ENCODE measurements at places on chromosomes 3 and 15.

DNA sequence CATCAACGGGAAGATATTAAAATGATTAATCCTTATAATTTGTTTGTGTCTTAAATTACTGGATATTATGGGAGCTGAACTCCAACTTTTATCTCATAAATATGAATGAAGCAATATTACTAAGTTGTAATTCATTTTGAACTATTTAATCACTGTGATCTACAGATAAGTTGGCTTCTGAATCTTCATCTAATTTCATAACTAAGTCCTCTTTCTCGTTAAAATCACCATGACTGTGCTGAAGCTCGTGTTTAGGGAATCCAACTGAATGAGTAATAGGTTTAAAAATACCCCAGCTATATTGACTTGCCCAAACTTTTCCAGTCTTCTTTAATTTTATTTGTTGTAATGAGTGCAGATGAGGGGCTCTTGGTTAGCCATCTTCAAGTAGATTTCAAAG is 14.1 kb downstream of the MDFIC2 start:
- DNase-seq = no peak

GRCh38 chr3:51139616-51140015 is 245.5 kb upstream of the MANF start:
- no peak for DNase-seq

DNA sequence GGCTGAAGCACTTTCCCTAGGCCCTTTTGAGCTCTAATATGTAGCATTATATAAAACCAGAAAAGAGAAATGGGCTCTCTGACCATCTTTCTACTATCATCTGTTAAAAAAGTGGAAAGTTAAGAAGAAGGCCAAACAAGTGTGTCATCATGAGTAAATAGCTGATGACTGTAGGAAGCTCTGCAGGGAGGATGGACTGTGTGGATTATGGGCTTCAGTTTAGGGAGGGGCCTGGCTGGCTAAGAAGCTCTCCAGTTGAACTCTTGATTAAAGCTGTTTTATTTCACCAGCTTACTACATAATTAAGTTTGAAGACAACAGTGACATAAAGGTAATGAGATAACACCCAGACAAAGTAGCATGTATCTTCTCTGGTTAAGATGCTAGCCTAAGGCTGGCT is 30.6 kb downstream of the INTS14 start:
- no peak for DNase-seq

GRCh38 chr3:46114323-46114988 is 87.2 kb upstream of the XCR1 start:
- DNase-seq = no peak

DNA sequence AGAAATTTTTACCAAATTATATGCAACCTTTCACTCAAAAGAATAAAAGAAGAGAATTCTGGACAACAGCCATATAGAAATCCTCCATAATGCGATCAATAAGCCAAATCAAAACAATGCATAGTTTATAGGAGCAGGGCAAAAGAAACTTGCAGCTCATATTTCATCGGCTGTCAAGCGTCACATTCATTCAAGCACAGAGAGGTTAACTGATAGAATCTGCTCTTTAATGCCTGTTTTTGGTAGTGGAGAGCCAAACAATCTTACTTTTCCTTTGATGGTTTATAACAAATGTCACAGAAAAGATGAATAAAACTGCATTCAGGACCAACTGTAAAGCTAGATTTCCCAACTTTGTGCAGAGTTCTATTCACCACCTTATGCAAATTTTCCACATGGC is 35.4 kb downstream of the PRTG start:
- no peak for DNase-seq

DNA sequence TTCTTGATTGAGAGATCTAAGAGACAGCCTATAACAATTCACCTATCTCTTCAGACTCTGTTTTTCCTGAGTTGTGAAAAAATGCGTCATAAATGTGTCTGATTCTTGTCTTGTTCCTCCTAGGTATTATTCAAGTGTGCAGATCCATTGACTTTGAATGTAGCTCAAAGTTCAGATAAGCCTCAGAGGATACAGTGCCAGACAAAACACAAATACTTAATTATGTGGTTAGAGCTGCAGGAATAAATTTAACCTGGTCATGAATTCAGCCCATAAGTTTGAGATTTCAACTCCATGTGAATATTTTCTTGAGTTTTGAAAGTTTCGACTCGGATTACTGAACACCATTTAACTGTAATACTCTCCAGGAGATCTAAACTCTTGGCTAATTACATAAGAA is 174.0 kb downstream of the ECT2 start:
- DNase-seq = no peak

- no peak for DNase-seq
These were observed 71.2 kb downstream of the ITGA11 start for GRCh38 chr15:68360721-68361120.

- DNase-seq = no peak
These were observed 316.6 kb downstream of the RBMS3 start for GRCh38 chr3:29597376-29598008.

DNA sequence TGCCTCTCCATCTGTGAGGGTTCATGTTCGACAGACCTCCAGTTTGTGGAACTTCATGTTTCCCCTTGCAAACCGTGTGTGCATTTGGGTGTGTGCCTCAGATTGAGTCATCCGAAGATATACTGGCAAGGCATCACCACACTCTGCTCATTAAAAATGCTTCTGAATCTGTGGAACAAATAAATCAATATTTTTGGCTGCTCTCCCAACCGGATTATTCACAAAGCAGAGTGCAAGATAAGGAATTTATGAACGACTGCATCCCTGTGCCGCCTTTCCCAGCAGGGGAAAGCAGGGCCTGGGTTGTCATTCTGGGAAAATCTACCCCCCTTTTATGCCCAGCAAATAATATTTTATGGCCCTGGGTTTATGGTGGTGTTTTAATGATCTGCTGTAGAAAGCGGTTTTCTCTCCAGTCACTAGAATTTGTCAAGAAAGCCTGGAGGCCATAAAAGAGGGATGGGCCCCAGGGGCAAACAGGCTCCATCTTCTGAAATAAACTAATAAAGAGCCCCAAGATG is 4.2 kb upstream of the WNT5A start:
- DNase-seq = no peak

GRCh38 chr3:89314454-89315098 is 207.2 kb downstream of the EPHA3 start:
- DNase-seq = no peak

- DNase-seq = no peak
These were observed 5.5 kb downstream of the BMF start for GRCh38 chr15:40102897-40103858.

GRCh38 chr3:113695786-113696645 is at the start of gene USF3:
TSS of gene USF3 (minus strand) at chr3:113696642. CDS start at chr3:113674878, 21,764 bp downstream.
- DNase-seq = peak; percentile 85

GRCh38 chr3:186414735-186415419 is 52.8 kb upstream of the DGKG start:
- no peak for DNase-seq

DNA sequence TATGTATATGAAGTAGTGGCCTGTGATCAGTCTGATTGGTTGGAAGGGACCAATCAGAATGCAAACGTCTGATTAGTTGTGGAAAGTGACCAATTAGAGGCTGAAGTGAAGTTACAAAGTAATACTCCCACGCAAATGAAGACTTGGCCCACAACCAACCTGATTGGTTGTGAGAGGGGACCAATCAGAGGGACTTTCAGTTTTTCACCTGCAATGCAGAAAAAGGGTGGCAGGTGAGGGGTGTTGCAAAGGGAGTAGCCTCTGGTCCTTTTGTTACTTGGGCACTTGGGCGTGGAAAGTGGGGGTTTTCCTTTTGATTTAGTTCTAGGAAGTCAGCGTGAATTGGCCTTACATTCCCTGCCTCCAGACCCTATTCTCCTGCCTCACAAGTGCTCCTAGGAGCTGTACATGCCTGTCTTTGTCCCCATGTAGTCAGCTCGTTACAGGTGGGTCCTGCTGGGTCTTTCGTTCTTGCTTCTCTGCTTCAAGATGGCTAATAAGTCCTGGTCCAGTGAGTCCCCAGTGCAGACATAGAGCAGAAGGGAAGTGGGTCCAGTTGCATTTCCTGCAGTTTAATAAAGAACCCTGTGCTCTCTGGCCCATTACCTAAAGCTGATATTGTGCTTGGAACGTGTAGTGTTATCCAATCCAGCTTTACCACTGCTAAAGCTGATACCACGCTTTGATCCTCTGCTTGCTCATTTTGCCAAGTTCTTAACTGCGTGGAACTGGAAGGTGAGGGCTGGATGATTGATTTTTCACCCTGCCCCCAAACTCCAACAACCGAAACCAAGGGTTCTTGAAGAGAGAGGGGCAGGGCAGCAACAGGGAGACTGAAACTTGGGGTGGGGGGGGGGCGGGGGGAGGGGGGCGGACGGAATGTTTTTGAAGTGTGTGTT is 46.0 kb upstream of the CD47 start:
- no peak for DNase-seq

DNA sequence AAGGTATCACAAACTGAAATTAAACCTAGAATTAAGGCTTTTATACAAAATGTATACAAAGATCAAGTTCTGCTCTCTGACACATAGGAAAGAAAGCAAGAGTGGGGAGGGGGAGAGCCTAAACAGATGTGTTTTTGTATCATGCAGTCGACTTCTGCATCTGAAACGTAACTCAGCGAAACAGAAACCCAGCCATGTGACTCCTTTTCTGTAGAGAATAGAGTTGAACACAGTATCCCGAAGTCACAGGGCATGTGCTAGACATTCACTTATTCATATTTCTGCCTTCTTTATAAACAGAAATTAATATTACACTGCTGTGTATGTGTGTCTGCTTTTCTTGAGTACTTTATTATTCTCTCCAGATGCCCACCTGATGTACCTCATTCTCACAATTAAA is 121.0 kb downstream of the PDZRN3 start:
- DNase-seq = no peak

DNA sequence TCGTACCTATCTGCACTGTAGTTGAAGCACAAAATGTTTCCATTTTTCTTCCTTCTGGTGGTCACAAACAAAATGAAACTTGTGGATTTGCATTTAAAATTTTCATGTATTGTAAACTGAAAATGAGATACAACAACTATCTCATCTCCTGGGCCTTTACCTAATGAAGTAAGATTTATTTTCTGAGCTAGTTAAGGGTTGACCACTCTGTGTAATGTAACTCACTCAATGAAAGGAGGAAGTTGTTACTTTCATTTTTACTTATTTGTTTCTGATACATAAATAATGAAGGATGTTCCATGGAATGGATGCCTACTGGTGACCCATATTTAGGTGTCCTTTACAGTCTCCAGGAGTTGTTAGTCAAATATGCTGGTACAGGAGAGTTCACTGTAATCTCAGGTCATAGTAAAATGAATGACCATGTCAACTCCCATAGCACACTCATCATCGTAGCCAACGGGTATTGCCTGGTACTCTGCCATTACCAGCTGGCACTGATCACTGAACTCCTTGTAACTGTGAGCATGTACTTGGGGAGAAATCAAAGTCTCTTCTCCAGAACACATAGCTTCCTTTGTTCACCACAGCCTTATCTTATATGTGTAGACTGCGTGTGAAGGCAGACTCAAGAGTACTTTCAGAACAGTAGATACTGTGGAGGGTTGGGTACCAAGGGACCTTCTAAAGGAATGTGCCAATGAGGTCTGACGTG is 474.2 kb upstream of the ROBO2 start:
- no peak for DNase-seq

DNA sequence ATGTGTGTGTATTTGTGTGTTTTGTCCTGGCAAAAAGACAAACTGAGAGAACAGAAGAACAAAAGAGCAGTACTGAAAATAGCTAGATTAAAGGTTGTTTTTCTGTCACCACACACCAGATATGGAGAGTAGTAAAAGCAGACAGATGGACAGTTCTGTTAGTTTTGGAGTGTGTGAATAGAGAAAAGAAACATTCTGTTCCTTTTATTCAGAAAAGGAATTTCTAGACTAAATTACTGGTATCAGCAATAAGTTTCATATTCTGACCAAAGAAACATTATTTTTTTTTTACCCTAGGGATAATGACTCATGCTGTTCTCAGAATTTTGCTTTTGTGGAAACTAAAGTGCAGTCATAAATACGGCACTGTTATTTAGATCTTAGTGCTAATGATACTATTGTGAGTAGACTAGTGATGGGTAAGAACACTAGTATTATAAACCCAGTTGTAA is 32.9 kb downstream of the PIK3CA start:
- no peak for DNase-seq

DNA sequence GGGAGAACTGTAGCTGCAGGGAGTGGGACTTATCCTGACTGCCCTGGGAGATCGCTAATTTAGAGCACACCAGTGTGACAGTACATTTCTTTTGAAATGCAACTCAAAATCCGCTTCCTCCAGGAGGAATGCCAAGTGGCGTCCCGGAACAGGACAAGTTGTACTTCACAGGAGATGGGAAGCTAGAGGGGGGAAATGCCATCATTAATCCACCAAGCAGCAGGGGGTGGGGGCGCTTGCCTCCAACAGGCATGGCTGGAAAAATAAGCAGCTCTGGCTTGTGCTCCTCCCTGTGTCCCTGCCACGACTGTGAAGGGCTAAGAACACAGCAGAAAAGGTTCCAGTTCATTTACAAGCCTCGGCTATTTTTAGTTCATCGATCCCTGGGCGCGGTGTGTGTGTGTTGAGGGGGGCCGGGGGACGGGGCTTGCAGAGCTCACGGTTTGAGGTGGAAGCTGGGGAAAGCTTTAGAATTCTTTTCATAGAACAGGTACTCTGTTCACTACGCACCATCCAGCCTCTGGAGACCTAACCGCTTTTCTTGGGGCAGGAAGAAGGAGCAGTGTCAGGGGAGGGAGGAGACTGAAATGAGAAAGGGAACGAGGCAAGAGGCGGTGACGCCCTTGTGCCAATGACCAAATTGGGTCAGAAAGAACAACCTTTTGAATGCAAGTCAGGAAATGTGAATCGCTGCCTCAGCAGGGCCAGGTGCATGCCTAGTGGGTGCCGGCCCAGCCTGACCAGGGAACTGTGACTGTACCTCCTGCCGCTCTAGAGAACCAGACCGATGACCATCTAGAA is 51.8 kb upstream of the DGKG start:
- peak; percentile 39 for DNase-seq

DNA sequence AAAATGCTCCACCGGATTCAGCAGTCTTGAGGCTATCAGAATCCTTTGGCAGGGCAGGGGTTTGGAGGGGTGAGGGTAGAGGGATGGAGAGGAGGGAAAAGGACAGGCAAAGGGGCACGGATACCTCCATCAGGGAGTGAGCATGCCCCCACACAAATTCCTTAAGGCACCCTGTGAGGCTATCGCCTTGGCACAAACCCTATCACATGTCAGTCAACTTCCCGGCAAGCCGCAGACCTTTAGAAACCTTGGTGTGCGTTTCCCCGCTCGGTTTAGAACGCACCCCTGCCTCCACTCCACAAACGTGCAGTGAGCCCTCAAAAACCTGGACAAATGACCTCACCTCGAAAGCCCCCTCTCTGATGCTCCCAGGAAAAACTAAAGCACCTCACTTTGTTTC is 422 bp upstream of the SETMAR start:
- no peak for DNase-seq

DNA sequence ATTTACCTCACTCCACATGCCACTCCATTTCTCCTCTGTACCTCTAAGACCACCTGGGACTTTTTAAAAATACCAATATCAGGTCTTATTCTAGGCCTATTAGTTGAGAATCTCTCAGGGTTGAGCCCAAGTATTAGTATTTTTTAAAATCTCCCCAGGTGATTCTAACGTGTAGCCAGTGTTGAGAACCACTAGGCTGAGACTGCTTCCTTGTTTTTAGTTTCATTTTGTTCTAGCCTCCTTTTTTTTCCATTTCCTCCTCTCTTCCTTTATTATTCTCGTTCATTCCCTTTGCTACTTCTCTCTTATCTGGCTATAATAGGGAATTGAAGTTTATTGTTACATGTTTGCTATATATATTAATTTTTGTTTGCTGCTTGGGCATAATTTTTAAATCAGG is 217.8 kb upstream of the CD96 start:
- DNase-seq = no peak

- no peak for DNase-seq
These were observed 3.0 kb downstream of the RPL32 start for GRCh38 chr3:12838179-12838965.

- DNase-seq = no peak
These were observed 827.7 kb downstream of the ROBO1 start for GRCh38 chr3:78940128-78940527.

Data from liver (tissue), 10 donors.